ENCODE measurements at places on chromosomes 6 and 20.

- DNase-seq: no peak
These were observed 913.0 kb downstream of the C6orf118 start for GRCh38 chr6:164396071-164397047.

DNA sequence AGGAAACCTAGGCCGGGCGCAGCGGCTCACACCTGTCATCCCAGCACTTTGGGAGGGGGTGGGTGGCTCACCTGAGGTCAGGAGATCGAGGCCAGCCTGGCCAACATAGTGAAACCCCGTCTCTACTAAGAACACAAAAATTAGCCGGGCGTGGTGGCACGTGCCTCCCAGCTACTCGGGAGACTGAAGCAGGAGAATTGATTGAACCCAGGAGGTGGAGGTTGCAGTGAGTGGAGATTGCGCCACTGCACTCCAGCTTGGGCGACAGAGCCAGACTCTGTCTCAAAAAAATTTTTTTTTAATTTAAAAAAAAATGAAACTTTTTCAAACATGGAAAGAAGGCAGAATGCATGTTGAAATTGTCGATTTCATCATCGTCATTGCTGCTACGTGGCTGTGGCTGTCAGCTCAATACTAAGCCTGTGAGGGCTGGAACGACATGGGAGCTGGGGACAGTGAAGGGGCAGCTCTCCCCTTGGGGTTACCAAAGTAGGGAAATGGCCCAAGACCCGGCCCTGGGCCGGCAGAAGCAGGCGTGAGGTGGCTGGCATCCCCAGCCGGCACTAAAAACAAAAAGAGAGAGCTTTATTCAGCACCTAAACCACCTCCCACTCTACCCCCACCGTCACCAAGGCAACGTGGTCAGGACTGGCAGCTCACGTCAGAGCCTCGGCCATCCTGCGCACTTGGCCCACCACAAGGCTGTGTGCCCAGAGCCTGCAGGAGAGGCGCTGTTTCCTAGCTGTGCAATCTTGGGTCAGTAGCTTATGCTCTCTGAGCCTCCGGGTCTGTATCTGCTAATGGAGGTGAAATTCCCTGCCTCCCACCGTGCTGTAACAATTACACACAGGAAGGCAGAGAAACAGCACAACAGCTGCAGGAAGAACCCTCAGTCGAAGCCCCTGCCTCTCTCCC, 30.8 kb downstream of the AGPAT4 start:
- no peak for DNase-seq

- no peak for DNase-seq
These were observed 82.3 kb upstream of the PTPRT start for GRCh38 chr20:43271980-43272379.

DNA sequence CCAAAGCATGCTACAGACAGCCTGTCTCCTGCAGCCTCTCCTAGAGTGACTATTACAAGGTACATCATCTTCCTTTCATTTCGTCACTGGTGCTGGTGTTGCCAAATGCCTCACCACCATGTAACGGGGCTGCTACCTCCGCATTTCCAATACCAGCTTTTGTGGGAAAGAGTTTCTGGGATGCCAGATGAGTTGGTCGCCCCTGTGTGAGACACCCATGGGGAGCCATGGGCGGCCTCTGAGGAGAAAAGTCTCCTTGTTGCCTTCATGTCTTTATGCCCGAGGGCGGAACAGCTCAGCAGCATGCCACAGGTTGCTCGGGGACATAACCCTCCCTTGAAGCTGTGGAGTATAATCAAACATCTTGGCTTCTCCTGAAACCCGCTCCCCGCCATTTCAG, 169.6 kb downstream of the THBS2 start:
- no peak for DNase-seq

DNA sequence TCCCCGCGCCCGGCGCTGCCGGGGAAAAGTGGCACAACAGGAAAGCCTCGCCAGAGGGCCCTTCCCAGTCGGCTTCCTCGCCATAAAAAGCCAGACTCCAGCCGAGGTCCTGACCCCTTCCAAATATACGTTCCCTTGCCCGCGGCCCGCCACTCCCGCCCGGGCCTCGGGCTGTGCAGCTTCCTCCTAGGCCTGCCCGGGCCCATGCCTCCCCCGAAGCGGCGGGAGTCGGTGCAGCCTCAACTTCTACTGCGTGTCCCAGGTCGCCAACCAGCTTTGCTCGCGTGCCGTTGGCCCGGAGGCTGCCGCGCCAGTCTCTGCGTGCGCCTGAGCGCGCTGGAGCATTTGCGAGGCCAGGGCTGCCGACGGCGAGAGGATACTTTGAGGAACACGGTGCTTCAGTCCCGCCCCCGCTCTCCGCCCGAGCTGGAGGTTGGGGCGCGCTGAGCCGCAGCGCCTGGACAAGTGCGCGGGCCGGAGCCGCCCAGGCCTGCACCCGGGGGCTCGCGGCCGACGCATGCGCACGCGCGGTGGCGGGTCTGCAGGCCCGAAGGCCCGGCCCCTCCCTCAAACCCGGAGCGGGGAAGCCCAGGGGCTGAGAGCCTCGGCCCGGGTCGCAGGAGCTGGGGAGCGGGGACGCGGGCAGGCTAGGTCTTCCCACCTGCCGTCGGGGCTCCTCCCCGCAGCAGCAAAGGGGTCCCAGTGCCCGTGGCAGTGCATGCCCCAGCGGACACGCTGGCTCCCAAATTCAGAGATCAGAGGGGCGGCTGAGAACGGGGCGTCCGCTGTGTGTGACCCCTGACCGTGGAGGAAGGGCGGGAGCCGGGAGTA, 10.2 kb downstream of the FOXC1 start:
- no peak for DNase-seq

GRCh38 chr20:64114356-64114971, 7.1 kb upstream of the NPBWR2 start:
- DNase-seq: no peak

- DNase-seq: no peak
These were observed 398.6 kb downstream of the KHDRBS2 start for GRCh38 chr6:61887423-61887822.

DNA sequence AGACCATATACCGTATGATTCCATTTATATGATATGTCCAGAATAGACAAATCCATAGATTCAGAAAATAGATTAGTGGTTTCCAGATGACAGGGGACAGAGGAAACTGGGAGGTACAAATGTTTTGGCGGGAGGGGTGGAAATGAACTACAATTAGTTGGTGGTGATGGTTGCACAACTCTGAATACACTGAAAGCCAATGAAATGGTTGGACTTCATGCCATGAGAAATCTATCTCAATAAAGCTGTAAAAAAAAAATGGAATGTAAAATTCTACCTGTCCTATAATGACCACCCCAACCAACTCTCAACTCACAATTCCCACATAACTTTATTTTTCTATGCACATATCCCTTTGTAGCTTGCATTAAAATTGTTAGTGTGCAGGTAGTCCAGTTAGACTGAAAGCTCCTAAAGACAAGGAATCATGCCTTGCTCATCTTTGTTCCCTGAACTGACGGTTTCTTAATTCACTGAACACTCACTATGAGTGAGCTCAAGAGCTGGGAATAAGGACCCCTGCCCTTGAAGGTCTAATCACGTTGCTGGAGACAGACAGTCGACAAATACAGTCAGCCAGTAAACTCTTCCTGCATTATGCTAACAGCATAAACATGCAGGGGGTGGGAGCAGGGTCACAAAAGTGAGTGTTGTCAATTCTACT, 1.4 kb downstream of the DCDC2 start:
- no peak for DNase-seq

- no peak for DNase-seq
These were observed 490.9 kb upstream of the SOX4 start for GRCh38 chr6:21102624-21103023.

DNA sequence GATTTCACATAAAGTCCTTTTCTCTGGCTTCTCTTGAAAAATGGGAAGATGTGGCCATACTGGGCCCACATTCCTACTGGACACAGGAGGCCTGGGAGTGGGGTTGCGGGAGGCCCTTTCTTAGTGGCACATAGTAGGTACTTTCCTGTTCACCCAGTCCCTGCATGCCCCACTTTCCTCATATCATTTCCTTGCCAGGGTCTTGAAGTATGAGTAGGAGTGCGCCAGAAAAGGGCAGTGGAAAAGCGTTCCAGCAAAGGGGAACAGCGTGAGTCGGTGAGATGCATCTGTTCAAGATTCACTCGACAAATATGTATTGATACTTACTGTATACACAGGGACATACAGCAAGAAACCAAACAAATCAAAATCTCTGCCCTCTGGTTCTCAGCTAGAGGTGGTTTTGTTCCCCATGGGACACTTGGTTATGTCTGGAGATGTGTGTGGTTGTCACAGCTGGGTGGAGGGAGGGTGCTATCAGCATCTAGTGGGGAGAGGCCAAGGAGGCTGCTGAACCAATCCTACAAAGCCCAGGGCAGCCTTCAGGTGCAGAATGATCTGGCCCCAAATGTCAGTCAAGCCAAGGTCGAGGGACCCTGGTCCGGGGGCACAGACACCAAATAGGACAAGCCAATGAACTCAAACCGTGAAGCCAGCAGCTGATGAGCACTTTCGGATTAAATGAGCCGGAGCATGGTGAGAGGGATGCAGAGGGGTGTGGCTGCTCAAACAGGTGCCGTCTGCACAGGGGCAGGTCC, 151.4 kb downstream of the CEBPB start:
- no peak for DNase-seq

DNA sequence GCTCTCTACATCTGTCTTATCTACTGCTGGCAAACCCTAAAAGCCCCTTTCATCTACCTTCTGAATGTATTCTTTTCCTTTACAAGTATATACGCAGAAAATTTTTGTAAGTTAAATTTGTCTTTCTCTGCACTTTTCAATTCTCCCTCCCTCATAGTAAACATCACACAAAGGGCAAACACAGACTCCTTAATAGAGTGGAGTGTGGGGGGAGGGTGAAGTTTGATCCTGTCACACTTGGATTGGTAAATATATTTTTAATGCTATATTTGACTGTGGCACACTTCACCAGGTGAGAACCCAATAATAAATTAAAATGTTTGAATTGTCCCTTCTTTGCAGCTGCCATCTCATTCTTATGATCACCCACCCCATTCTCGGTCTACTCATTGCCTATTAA, 33.2 kb upstream of the PAQR8 start:
- DNase-seq: no peak

DNA sequence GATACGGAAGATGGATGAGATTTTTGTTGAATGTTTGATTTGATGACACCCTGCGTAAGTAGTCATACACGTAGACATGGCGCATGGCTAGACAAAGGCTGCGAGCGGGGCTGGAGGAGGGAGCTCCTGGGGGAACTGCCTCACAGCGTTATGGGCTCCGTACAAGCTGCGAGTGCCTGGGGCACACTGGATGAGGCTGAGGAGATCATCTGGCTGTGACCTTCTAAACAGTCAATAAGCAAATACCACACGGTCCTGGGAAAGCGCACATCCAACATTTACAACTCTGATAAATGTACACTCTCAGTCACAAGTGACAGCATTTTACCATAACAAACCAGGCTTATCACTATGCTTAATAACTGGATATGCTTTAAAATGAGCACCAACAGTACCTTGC, 37.1 kb downstream of the SMLR1 start:
- DNase-seq: no peak

GRCh38 chr6:137775720-137776119, 91.3 kb upstream of the TNFAIP3 start:
- no peak for DNase-seq

GRCh38 chr6:33683051-33683571, 28.4 kb downstream of the UQCC2 start:
- DNase-seq: no peak

GRCh38 chr20:51262240-51262639, 239.3 kb upstream of the KCNG1 start:
- DNase-seq: no peak

- no peak for DNase-seq
These were observed 68.0 kb upstream of the TFB1M start for GRCh38 chr6:155382338-155382685.

GRCh38 chr6:118799826-118800225, 94.1 kb upstream of the ASF1A start:
- no peak for DNase-seq

DNA sequence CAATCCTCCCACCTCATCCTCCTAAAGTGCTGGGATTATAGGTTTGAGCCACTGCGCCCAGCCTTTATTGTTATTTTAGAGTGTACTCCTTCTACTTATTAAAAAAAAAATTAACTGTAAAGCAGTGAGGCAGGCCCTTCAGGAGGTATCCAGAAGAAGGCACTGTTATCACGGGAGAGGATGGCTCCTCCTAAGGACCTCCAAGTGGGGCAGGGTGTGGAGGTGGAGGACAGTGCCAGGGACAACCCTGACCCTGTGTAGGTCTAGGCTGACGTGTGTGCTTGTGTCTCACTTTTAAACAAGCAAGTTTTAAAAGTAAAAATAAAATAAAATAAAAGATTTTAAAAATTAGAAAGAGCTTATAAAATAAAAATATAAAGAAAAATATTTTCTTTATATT, 23.7 kb upstream of the TAF4 start:
- no peak for DNase-seq

DNA sequence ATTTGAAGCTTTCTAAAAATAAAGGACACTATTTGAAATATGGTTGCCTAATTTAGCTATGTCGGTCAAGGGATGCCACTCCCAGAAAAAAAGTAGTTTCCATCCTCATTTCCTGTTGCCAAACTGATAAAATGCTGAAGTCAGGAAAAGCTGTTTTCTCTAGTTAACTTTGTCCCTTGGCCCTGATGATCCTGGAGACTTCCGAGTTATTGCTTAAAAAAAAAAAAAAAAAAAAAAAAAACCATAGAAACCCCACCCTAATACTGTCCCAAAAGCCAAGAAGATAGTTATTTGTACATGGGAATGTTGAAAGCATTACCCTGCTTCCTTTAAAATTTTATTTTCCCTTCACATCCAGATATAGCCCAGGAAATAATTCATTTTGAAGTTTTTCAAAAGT, 236.7 kb downstream of the SOD2 start:
- no peak for DNase-seq

GRCh38 chr20:64107736-64108457, 532 bp upstream of the NPBWR2 start:
- DNase-seq: no peak

DNA sequence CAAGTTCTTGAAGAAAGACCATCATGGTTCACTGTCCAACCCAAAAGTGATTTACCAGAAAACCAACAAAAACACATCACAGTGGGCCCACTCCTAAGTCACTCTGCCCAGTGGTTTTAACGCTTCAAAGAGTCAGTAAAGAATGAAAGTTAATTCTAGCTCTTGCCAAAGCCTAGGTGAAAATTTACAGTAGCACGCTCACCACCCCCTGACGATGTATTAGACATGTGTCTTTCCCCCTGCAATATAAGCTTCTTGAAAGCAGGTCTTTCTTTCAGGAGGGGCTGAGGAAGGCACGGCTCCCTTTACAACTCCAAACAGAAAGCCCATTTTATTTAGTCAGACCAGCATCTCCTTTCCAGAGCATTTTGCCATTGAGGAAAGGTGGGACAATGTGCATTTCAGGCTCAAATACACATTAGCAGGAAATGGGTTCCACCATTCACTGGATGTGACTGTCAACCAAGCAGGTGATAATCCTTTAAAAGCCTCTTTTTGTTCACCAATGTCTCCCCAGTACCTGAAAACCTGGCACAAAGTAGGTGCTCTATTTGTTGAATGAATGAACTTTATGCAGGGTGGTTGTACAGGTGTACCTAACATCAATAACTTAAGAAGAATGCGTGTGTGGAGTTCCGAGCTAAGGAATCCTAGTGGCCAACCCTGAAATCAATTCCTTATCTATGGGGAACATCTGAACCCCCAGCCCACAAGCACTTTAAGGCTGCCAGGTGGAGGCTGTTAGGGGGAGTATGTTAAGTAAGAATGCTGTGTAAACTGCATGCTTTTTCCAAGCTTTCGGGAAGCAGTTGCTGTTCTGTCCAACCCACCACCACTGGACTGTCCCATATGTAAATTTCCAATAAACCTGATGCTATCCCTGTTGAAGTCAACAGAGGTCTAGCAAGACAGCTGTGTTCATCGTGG, 11.4 kb downstream of the EZR start:
- DNase-seq: no peak
